ENCODE measurements at places on chromosomes 3 and 15. TPM values are rescaled to one million over a fixed set of nuclear protein-coding genes. Genes with fewer than 3 reads are reported as not detected.

Gene SKOR1
- total RNA-seq = 0.35 TPM

Gene ITGB5
- total RNA-seq = 28.7 TPM

Gene GABRB3
- 1.8 TPM for total RNA-seq

Gene CLDN16
- 0.58 TPM for total RNA-seq

Gene LIPC
- not detected for total RNA-seq

Gene TMEM41A
- 31.5 TPM for total RNA-seq

Gene SLC22A13
- 0.70 TPM for total RNA-seq

All from uterus (tissue), 4 donors.